Lower leg skin (tissue), 4 donors: ENCODE measurements at places on chromosomes 6 and 20. TPM values are rescaled to one million over a fixed set of nuclear protein-coding genes. Genes with fewer than 3 reads are reported as not detected.

The SAPCD1 gene
- total RNA-seq, result 25.3 TPM

The NFATC2 gene
- total RNA-seq, result 4.0 TPM

The SS18L1 gene
- total RNA-seq, result 25.8 TPM

The PNPLA1 gene
- total RNA-seq, result 26.7 TPM

The ARMH2 gene
- not detected for total RNA-seq

The TMEM74B gene
- 11.6 TPM for total RNA-seq

The TSPO2 gene
- total RNA-seq, result not detected

The CDH22 gene
- total RNA-seq, result 1.8 TPM

The PRPH2 gene
- total RNA-seq, result 0.16 TPM

The EPPIN gene
- not detected for total RNA-seq

The KCNK16 gene
- total RNA-seq, result not detected

The SH3BGRL2 gene
- 61.2 TPM for total RNA-seq

The MUCL3 gene
- not detected for total RNA-seq

The DAAM2 gene
- total RNA-seq, result 16.9 TPM

The SIRPD gene
- total RNA-seq, result not detected

The BTN1A1 gene
- total RNA-seq, result not detected
